ENCODE measurements at places on chromosomes 3 and 15.

- no peak for DNase-seq
Measured at GRCh38 chr3:36596419-36596818, 167.9 kb downstream of the DCLK3 start.

DNA sequence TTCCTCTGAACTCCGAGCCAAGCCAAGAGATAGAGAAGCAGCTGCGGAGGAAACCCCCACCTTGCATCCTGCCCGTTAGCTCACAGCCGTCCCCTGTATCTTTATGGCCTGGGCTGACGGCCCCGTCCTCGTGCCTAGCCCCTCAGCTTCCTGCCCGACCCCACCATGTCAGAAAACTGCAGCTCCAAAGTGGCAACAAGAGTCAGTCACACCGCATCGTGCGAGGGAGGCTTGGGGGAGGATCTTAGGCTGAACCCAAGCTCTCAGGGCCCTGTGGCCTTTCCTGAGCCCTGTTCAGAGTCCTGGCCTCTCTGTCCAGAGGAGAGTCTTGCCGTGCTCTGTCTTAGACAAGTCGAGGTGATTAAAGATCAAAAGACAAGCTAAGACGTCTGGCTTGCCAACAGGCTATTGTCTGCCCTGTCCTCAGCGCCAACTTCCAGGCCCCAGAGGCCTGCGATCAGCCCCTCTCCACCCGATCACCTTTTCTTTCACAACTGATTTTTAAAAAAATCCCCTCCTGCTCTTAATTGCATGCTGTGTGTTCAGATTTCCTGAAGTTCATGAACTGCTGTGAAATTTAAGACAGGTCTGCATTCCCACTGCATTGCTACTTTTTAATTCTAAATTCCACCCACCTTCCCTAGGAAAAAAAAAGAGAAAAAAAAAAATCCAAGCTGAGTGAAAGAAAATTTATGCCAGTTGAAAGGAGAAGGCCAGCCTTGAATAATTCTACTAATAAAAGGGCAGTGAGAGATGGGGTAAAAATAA is 89.7 kb upstream of the WNT5A start:
- DNase-seq = no peak

GRCh38 chr3:61613666-61614065 is 52.3 kb downstream of the PTPRG start:
- DNase-seq = no peak

- no peak for DNase-seq
Measured at GRCh38 chr3:84692261-84692660, 266.5 kb upstream of the CADM2 start.

GRCh38 chr3:66394753-66395249 is 106.0 kb downstream of the LRIG1 start:
- no peak for DNase-seq

DNA sequence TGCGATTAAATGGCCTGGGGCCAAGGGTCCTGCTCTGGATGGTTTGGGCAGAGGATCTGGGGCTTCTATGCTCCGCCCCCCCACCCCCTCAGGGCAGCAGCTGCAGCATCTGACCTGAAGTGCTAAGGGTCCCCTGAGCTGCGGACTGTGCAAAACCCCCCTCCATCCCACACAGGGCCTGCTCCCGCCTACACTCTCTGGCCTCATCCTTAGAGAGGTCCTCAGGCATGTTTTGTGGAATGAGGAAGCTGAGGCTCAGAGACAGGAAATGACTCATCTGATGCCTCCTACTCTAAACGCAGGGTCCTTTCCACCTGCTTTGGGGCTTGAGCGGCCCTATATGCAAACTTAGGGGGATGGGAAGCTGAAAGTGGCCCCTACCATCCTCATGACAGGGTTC is 59.5 kb upstream of the CTSH start:
- peak; percentile 44 for DNase-seq

GRCh38 chr15:41078125-41078524 is 38.0 kb downstream of the INO80 start:
- no peak for DNase-seq

- no peak for DNase-seq
Measured at GRCh38 chr3:32453346-32453745, 49.3 kb downstream of the CMTM6 start.

- no peak for DNase-seq
Measured at GRCh38 chr3:47440131-47440530, 35.6 kb downstream of the SCAP start.

DNA sequence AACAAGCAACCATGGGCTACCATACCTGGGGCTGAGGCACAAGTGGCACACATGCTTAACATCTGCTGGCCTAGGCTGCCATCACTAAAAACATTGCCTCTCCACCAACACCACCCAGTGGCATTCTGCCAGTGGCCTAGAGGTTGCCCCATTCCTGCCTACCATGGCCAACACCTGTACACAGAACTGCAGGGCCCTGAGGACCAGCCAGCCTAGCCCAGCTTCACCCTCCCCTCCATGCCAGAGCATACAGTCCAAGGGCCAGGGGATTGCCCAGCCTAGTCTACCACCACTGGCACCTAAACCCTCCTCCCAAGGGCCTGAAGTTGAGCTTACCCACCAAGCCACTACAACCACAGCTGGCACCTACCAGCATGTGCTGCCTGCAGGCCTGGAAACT is 35.3 kb downstream of the NEK10 start:
- DNase-seq = no peak

DNA sequence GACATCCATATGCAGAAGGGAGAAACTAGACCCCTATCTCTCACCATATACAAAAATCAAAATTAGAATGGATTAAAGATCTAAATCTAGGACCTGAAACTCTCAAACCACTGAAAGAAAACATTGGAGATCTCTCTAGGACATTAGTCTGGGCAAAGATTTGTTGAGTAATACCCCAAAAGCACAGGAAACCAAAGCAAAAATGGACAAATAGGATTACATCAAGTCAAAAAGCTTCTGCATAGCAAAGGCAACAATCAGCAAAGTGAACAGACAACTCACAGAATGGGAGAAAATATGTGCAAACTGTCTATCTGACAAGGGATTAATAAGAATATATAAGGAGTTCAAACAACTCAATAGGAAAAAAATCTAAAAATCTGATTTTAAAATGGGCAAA is 54.8 kb downstream of the MYO9A start:
- DNase-seq = no peak

DNA sequence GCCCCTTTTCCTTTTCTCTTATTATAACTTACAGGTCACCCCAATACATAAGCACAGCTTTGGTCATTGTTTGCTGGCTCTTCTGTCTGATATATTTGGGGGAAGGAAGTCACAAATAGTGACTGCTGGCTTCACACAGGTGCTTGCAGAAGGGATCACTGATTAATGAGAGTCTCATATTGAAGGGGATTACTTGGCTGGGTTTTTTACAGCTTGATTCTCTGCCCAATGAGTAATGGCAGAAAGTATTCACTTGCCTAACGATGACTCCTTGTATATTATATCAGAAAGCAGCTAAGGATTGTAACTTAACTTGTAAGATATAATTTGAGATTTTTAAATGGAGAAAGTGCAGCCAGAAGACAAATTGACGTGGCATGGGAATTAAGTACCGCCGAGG is 119.3 kb upstream of the PFN2 start:
- DNase-seq = no peak

GRCh38 chr15:86444527-86444926 is 364.9 kb downstream of the AGBL1 start:
- DNase-seq = no peak

- no peak for DNase-seq
Measured at GRCh38 chr3:141972399-141972798, 96.0 kb downstream of the ATP1B3 start.
